ENCODE measurements at places on chromosomes 2 and 18.

- DNase-seq, result no peak
Observed at GRCh38 chr2:43465234-43465633, 130.6 kb downstream of the THADA start.

GRCh38 chr2:217974389-217975005 is 28.3 kb downstream of the TNS1 start:
- DNase-seq, result no peak

DNA sequence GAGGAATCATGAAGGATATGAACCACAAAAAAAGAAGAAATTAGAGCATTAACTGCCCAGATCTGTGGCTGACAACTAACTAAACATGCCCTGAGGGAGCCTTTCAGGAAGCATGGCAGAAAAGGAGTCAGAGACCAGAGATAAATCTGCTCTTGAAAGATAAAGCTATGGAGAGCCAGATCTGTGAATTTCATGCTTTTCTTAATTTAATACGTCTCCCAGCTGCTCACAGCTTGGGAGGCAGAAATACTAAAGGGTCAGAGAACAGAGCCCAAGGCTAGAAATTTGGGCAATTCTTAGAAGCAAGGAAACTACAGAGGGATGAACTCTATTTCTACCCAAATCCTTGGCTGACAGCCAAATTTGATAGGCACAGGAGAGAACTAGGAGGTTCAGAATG is 223.0 kb upstream of the DPP10 start:
- DNase-seq, result no peak

DNA sequence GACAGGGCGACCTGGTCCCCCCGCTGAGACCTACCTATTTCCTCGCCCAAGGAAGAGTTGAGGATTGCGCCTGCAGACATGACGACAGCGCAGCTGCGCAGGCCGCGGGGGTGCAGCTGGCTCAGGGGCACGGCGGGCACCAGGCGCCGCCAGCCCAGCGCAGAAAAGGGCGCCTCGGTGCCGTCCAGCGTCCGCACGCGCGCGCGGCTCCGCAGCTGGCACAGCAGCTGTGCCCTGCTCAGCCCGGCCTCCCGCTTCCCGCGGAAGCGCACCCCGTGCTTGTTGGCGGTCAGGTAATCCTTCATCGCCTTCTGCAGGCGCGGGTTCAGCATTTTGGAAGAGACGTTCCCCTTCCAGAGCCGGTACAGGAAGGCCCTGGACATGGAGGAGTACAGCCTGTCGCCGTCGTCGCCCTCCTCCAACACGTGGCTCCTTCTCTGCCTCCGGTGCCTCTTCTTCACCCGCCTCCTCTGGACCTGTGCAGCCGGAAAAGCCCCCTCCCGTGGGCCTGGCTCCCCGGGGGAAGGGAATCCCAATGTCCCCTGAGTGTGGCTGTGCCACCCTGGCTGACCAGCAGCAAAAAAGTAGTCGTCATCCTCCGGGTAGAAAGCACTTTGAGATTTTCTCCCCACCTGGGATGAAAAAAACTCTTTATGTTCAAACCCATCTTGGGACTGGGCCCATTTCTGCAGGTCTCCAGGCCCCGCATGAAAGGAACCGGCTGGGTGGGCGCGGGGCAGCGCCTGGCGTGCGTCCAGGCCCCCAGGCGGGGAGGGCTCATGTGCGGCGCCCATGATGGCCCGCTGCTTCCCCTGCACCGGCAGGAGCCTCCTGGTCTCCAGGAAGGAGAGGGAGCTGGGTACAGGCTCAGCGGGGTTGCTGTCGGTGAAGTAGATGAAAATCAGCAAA is 42.7 kb downstream of the ST6GAL2 start:
- no peak for DNase-seq

- no peak for DNase-seq
Observed at GRCh38 chr2:132958887-132959286, 288.9 kb upstream of the LYPD1 start.

DNA sequence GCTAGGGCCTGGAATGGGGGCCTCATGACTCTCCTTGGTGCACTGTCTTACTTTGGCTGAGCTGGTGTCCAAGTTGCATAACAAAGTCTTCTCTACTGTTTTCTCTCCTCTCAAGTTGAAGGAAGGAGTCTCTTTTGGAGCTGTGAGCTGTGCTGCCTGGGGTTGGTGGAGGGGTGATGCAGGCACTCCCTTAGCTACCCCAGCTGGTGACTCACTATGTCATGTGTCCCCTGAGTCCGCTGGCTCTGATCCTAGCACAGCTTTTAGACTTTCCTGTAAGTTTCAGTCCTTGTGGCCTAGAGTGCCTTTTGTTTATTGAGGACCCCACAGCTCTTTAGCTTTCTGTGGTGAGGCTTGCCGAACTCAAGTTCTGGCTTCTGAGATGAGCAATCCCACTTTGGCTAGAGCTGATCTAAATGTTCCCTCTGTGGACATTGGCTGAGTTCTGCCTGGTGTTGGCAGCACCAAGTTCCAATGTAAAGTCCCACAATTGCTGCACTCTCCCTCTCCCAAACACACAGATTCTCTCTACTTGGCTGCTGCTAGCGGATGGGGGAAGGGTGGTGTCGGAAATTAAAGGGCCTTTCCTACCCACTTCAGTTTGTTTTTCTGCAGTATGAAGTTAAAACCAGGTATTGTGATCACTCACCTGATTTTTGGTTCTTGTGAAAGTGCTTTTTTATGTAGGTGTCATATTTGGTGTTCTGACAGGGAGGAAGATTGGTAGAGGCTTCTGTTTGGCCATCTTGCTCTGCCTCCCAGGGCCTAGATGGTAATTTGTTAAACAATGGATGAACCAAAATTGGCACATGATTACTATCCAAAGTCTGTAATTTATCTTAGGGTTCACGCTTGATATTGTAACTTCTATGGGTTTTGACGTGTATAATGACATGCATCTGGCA is 83.2 kb downstream of the COMMD1 start:
- no peak for DNase-seq

GRCh38 chr2:48105848-48106247 is 199.6 kb upstream of the FBXO11 start:
- no peak for DNase-seq

DNA sequence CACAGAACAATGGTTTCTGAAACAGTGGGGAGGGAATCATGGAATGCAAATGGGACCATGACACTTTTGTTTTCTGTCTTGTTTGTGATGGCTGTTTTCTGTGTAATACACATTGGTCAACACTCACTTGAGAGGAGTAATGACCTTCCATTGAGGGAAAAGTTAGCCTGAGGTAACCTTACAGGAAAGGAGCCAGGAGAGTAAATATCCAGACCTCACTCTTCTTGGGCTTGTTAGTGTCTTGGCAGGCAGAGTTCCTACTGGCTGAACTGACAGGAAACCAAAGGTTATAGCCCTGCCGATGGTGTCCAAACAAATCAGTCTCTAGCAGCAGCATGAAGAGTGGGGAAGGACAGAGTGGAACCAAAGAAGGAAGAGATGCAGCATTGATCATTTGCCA is 17.2 kb upstream of the RPRM start:
- DNase-seq, result no peak

- DNase-seq, result no peak
Observed at GRCh38 chr18:79749251-79750191, 48.2 kb upstream of the KCNG2 start.

All from stimulated activated naive CD4-positive, alpha-beta T cell (primary cell).